ENCODE measurements at places on chromosomes 2 and 18. TPM values are rescaled to one million over a fixed set of nuclear protein-coding genes. Genes with fewer than 3 reads are reported as not detected.

SAG gene
- 0.63 TPM for total RNA-seq

AFF3 gene
- total RNA-seq: 56.6 TPM

SFTPB gene
- 2.2 TPM for total RNA-seq

BCL2 gene
- total RNA-seq: 17.7 TPM

CIDEA gene
- 0.98 TPM for total RNA-seq

RAB12 gene
- 20.2 TPM for total RNA-seq

HOXD3 gene
- 6.0 TPM for total RNA-seq

LNPK gene
- total RNA-seq: 35.3 TPM

DNA sequence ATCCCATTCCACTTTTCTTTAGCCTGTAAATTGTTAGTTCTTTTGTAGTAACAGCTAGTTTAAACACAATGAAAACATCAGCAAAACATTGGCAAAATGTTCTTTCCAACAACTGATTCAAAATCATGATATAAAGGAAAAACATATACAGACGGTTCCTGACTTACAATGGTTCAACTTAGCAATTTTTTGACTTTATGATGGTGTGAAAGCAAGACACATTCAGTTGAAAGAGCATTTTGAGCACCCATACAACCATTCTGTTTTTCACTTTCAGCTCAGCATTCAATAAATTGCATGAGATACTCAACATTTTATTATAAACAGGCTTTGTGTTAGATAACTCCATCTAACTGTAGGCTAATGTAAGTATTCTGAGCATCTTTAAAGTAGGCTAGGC is 185.1 kb downstream of the NOL4 start:
- DNase-seq: no peak

GRCh38 chr2:176096243-176096985 is 3.2 kb upstream of the HOXD12 start:
- DNase-seq: no peak

- peak; percentile 69 for DNase-seq
These were observed 862 bp upstream of the TMEM177 start for GRCh38 chr2:119678021-119678656.

DNA sequence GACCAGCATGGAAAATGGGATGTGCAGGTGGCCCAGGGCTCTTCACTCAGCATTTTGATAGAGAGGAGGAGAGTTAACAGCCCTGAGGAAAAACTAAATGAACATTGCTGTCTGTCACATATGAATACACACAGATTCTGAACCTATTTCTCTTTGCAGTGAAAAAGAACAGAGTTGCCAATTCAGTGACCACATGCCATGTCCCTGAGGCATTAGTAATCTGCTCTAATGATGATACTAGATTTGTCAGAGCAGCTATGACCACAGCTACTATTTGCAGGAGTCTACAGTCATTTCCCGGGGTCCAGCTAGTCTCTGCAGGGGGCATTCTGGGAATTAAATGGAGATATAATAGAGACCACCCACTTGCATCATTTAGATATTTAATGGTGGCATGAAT is 267.6 kb downstream of the TMX3 start:
- no peak for DNase-seq

DNA sequence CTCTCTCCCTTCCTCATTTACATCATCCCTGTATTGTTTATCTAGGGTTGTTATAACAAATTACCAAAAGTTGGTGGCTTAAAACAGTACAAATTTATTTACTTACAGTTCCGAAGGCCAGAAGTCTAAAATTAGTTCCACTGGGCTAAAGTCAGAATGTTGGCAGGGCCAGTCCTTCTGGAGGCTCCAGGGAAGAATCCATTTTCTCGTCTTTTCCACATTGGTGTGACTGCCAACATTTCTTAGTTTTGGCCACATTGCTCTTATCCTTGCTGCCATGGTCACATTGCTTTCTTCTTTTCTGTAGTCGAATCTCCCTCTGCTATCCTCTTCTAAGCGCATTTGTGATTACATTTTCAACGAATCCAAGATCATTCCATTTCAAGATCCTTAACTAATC is 34.7 kb downstream of the ICOS start:
- no peak for DNase-seq

- DNase-seq: no peak
These were observed 74.9 kb downstream of the ANKRD44 start for GRCh38 chr2:197235711-197236110.

DNA sequence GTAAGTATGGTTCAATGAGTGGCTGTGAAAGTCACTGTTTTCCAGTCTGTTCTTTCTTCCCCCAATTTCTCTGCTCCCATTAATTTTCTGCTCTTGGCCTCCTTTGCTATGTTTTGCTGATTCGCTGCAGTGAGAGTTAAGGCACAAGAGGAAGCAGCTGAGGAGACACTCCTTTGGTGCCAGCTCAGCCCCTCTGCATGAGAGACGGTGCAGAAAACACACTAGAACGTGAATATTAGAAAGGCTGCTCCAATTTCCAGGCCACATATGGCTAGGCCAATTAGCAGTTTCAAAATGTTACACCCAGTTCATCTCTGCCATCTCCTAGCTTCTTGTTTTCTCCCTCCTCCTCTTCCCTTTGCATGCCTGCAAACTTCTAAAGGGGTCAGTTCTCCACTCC is 38.9 kb downstream of the AKAIN1 start:
- DNase-seq: no peak

DNA sequence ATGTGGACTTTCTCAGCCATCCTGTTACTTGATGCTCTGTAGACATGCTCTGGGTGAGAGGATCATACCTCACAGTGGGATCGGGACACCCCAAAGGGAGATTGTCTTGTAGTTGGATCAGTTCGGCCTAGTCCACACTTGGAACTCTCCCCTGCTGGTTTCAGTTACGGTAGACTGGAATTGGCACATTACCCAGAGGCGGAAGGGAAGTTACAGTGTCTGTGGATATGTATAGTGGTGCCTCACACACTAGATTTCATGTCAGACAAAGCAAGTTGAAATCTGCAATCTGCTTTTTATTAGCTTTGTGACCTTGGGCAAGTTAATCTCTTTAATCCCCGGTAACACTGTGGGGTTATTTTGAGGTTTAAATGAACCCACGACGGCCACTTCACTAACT is 16.2 kb upstream of the CTAGE1 start:
- DNase-seq: no peak

DNA sequence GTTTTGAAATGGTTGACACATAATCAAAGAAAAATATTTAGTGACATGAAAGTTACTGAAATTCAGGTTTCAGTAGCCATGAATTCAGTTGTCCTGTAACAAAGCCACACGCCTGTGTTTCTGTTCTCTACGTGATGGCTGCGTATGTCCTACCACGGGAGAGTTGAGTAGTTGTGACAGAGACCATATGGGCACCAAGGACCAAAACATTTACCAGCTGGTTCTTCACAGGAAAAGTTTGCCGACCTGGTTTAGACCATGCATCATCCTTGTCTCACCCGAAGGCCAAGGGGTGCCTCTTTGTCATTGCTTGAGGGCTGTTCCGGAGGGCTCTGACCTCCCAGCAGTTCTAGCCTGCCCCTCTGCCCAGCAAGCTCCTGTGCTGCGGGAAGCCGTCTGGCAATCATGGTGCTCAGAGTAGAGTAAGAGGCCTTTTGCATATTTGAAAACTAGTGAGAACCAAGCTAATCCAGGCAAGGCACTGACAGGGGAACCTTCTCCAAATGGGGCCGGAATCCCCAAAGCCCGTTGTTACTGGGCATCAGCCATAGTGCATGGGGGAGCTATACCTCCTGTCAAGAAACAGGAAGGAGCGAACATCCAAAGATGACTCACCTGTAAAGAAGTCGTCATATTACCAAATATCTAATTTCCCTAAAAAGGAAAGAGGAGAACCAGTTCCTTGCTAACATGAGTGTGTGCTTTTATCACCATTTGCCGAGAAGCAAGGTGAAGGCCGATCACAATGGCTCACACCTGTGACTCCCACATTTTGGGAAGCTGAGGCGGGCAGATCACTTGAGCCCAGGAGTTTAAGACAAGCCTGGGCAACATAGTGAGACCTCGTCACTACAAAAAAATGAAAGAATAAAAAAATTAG is 92.6 kb upstream of the RAB12 start:
- DNase-seq: no peak

DNA sequence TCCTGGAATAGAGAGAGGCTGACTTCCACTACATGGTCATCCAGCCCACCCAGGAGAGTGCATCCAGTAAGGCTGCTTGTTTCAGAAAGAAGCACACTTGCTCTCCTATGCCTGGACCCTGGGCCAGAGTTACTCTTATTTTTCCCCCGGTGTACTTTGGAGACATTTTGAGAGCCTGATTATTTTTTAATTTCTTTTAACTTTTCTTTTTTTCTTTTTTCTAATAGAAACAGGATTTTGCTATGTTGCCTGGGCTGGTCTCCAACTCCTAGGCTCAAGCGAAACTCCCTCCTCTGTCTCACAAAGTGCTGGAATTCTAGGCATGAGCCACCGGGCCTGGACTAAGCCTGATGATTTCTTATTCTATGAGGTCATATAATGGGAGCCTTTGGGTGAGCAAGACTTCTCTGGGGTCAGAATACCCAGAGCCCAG is 62.2 kb downstream of the RPL37A start:
- DNase-seq: no peak

GRCh38 chr18:50199346-50199855 is 4.5 kb upstream of the MYO5B start:
- DNase-seq: no peak

GRCh38 chr18:79484661-79485621 is 89.2 kb downstream of the NFATC1 start:
- DNase-seq: peak; percentile 17

GRCh38 chr2:43178602-43179542 is 47.5 kb downstream of the ZFP36L2 start:
- peak; percentile 81 for DNase-seq

- peak; percentile 73 for DNase-seq
These were observed 98.2 kb upstream of the B3GNT7 start for GRCh38 chr2:231297108-231297908.

DNA sequence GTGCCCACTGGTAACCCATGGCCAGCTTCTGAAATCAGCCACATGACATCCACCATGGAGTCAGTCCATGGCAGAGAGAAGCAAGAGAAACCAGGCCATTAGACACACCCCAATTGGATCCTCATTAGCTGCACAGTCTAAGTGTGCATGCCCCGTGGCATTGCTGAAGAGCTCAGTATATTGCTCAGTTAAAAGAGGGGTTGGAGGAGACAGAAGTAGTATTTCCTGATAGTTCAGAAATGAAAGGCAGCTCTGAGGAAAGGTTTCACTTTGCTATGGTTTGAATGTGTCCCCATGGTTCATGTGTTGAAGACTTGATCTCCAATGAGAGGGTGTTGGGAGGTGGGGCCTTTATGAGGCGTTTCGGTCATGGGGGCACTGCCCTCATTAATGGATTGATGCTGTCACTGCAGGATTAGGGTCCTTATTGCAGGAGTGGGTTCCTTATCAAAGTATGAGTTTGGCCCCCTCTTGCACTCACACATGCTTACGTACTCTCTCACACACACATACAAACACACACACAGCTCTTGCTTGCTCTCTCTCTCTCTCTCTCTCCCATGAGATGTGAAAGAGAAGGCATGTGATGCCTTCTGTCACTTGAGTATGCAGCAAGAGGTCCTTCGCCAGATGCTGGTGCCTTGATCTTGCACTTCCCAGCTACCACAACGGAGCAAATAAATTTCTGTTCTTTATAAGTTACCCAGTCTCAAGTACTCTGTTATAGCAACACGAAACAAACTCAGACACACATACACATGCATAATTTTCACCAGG is 58.0 kb downstream of the TMEM163 start:
- DNase-seq: no peak

GRCh38 chr2:205685314-205686055 is 3.2 kb downstream of the NRP2 start:
- DNase-seq: no peak

DNA sequence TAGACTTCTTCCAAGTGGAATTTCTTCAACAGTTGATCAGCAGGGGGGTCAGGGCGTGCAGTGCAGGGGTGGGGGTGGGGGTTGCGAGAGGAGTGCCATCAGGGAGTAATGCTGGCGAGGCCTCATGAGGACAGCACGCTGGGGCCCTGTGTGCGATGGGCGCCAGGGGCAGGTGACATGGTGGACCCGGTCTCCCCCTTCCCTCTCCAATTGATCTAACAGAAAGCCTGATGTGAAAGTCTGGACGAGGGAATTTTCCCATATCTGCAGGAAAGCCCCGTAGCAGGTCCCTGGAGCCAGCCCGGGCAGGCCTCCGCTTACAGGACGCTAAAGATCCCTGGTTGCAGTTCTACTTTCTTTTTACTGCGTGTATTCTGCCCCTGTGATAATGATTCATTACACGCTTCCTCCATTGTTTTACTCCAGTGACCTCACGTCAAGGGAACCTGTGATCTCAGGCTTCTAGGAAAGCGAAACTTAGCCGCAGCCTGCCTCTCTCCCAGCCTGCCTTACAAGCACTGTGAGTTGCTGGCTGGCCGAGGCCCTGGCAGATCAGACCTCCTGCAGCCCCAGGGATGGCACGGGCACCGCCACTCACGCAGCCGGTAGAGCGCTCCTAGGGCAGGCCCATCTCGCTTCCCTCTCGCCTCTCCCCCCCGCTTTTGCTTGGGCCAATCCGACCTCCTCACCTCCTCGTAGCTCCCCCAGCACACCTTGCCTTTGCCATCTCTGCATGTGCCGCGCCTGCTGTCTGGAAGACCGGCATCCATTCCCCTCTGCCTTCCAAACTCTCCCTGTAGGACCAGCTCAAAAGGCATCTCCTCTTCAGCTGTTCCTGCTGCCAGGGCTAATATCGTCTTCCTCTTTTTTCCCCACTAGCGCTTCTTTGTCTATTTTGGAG is 19.2 kb downstream of the NEURL3 start:
- DNase-seq: peak; percentile 82

- no peak for DNase-seq
These were observed 1.4 kb downstream of the NPAS2 start for GRCh38 chr2:100821255-100821910.

GRCh38 chr18:53689886-53690285 is 534.6 kb downstream of the MBD2 start:
- no peak for DNase-seq

DNA sequence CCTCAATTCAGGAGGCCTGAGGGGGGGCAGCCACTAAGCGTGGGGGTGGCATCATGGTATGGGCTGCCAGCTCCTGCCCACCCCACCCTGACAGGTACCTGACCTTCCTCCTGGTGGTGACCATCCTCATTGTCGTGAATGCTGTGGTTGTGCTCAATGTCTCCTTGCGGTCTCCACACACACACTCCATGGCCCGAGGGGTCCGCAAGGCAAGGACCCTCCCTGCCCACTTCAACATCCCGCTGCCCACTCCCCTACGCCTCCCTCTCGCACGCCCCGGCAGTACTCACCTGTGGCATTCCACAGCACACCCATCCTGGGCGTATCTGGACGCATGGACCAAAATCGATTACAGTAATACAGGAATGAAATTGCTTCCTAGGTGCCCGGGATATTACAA is 4.0 kb downstream of the CHRNG start:
- no peak for DNase-seq

DNA sequence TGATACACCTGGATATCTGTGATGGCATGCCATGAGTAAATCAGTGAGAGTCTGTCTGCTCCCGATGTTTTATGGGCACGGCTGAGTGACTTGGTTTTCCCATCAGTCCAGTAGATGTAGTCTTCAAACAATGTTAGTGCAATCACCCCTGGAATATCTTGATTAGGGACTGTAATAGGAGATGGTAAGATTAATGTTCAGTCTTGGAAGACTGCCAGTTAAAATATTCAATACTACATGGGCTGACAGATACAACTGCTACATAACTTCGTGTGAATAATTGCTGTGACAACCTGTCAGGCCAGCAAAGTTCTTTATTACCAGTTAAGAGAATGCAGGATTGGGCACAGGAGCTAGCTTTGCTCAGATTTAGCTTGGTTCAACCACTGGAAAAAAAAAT is 1673.3 kb downstream of the LRP1B start:
- DNase-seq: no peak
